ENCODE measurements at places on chromosomes 3 and 15.

DNA sequence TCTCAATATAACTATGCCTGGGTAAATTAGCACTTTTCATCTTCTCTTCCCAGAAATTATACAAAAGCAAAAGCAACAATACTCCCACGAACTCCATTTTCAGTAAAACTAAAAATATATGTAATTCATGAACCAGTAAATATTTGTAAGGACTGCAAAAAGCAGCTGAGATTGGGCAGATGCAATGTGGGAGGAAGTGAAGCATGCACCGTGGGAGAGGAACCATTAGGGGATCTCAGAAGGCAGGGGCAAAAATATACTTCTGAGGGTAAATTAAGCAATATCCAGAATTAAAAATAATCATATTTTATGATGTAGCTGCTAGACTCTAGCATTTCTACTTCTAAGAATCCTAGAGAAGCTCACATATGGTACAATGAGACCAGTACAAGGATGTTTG is 20.2 kb downstream of the CFAP91 start:
- no peak for DNase-seq

DNA sequence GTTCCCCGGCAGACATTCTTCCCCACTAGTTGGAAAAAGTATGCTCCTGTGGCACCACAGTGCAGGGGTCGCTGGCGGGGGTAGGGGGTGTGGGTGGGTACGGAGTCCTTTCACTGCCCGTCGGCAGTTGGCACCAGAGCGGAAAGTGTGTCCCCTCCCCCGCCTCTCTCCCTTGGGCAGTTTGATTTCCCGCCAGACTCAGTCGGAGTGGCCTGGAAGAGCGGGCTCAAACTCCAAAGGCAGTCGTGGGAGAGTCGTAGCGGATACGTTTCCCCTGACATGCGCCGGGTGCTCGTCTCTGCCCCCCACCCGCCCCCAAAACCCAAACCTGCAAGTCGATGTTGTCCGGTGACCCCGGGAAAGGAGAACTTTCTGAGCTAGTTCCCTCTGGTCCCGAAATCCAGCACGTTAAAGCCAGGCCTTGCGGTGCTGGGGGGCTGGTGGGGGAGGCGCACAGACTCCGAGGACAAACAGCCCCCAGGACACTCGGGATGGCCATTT is 4.4 kb upstream of the FOXB1 start:
- DNase-seq, result no peak

DNA sequence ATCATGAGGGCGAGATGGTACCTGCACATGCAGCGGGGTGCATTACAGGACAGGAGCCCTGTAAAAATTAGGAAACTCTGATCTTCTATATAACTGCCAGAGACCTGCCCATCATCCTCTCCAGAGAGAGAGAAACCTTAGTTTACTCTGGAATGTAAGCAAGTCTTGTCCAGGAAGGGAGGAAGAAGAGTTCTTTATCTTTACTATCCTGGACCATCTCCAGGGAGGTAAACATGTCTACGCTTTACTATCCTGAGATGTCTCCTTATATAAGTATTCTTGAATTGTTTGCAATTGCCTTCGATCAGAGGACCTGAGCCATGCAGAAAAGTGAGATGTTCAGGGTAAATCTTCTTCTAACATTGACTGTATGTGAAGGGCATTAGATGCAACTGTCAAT is 12.7 kb upstream of the HACD2 start:
- DNase-seq, result no peak

DNA sequence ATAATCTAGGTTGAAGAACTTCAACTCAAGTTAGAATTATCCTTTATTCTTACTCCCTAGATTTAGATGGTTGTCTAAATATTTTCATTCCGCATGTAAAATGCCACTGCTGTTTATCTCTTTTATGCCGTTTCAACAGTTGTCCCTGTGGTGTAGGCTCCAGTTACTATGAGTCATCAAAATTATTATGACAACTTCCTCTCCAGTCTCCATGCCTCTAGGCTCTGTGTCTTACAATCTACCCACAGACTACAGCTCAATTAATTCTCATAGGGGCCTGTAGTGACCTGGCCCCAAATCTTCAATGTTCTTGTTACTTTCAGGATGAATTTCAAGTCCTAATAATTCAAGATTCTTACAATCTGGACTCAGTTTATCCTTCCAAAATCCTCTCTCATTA is 105.8 kb upstream of the UNC13C start:
- no peak for DNase-seq

GRCh38 chr15:66924889-66925288 is 140.5 kb upstream of the SMAD3 start:
- no peak for DNase-seq

- DNase-seq, result no peak
Observed at GRCh38 chr3:52054661-52055511, 1.5 kb downstream of the DUSP7 start.

DNA sequence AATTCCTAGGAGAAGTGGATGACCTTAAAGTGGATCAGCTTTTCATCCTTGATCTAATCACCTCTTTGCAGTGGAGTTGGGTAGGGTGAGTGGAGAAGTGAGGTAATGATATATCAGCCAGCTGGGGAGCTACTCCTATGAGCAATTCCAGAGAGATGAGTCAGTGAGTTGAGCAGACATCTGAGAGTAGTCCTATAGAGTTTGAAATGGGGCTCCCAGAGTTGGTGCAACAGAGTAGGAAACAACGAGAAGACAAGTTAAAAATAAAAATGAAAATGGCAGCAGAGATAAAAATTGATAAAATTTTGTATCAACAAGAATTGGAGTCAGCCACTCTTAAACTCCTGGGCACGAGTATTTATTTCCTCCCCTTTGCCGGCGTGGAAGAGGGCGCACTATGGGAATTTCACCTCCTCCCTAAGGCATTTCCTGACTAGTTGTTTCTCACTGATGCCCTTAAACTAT is 150.8 kb upstream of the DPH6 start:
- no peak for DNase-seq

DNA sequence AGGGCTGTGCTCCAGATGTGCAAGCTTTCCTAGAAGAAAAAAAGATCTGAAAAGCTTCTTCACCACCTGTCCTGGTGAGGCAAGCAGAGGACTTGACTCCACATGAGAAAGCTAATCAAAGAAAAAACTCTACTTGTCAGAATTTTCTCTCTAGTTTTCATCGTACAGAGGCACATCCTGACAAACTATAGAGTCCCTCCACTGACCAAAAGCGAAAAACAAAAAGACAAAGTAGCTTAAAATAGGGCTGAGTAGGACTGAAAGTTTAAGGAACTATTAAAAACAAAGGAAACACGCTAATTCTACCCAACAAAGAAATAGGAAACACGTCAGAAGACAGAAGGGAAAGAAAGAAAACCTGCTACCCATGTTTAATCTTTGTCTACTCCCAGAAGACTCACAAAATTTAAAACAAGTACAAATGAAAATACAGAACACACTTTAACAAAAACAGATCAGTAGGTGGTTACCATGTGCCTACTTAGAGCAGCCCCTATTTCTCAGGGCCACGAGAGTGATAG is 26.5 kb downstream of the NANOGP8 start:
- DNase-seq, result no peak

GRCh38 chr15:65916041-65916663 is 46.9 kb downstream of the RAB11A start:
- DNase-seq, result no peak

- DNase-seq, result no peak
Observed at GRCh38 chr15:68389936-68390817, 41.8 kb downstream of the ITGA11 start.

GRCh38 chr15:70200511-70201424 is 103.1 kb upstream of the TLE3 start:
- DNase-seq, result no peak

DNA sequence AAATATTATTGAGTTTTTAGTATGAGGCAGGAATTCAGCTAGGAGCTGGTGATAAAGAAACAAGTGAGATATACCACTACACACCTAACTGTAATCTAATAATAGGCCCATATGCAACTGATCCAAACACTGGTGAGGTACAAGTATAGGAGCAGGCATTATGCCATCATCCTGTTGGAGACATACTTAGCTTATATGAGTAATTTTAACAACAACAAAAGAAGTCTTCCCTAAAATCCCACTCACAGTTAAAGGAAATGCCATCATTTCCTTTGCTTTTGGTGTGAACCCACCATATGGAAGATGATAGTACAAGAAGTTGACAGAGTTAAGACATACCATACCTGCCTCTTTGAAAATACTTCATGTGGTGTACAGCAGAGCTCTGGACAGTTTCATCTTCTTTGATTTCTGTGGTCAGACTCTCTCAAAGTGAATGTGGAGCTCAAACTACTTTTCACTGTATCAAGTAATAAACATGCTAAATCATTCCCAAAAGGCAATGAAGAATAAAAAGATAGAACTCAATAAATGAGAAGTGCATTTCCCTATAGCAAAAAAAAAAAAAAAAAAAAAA is 85.5 kb downstream of the CD200R1L start:
- DNase-seq, result no peak

DNA sequence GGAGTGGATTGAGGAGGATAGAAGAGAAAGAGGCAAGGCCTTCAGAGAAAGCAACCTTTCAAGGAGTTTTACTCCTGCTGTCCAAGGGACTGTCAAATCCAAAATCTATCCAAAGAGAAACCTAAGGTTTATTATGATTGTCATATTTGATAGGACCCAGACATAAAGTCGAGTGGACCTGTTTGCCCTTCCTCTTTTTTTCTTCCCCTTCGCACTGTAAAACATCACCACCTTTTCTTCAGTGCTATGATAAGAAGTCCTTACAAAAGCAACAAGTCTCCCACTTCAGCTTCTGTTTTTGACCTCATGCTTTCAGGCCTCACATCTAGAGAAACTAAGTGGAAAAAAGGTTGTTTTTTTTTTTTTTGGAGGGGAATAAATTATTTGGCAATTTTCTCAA is 73.0 kb downstream of the TRPC1 start:
- no peak for DNase-seq

DNA sequence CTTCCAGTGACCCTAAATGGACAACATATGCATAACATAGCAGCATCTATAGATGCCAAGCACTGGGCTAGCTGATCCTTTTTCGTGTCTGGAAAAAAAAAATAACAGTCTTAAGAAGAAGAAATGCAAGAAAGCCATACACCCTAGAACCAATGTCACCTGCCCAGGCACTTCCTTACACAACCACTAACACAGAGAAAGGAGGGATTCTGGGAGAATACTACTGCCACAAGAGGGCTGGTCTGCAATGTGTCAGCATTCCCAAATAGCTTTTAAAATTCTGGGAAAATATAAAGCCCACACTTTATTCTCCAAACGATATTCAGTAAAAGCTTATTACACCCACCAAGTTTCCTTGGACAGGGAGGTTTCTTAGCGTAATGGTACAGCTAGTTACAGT is 271.2 kb downstream of the TBL1XR1 start:
- DNase-seq, result no peak

- DNase-seq, result no peak
Observed at GRCh38 chr3:133276594-133276993, 123.3 kb upstream of the BFSP2 start.

DNA sequence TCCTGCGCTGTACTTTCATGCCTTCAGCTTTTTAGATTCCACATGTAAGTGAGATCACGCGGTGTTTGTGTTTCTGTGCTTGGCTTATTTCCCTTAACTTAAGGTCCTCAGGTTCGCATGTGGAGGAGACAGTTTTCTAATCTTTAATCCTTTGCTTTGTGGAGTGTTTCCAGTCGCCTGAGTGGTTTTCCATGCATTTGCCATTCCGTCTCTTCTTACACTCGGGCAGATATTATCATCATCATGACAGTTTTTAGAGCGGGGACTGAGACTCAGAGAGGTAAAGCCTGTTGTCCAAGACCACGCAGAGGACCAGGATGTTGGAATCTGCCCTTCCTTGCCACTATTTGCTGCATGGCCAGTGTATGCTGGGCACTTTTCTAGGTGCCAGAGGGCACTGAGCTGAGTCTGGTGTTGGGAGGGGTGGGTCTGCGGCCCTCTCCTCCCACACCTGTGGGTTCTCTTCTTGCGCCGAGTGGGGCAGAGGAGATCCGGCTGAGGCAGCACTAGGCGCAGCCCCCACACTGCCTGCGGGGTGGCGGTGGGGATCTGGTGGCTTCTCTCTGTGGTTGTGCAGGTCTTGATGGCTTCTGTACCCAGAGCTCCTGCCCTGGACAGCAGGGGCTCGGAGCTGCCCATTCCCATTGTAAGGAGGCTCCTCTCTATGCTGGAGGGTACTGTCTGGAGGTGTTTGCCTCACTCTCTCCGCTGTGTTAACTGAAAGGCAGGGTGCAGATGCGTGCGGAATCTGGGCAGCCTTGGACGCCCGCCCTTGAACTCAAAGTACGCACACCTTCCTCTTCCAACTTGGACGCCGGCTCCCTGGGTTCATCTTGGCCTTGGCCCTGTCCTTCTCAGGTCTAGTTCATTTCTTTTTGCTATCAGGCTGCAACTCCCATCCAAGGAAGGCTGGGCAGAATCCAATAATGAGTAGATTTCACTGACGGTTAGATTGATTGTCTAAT is 156.0 kb upstream of the RGMA start:
- DNase-seq, result no peak

DNA sequence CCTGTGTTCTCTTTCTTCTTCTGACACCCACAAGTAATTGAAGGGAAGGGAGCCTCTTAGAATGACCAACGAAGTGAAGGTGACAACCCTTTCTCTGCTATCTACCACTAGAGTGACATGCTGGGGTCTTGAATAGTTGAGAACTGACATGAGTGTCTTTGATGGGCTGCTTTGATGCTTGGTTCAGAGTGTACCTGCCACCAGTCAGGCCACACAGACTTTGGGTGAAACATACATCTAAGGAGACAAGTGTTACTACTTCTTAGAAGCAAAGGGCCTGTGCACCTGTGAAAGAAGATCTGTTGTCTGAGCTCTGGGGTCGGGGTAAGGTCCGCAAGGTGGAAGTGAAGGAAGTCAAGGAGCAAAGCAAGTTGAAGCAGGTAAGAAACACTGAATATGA is 1040.7 kb upstream of the CFAP20DC start:
- DNase-seq, result no peak

- DNase-seq, result no peak
Observed at GRCh38 chr3:10187290-10187876, 22.7 kb downstream of the IRAK2 start.

DNA sequence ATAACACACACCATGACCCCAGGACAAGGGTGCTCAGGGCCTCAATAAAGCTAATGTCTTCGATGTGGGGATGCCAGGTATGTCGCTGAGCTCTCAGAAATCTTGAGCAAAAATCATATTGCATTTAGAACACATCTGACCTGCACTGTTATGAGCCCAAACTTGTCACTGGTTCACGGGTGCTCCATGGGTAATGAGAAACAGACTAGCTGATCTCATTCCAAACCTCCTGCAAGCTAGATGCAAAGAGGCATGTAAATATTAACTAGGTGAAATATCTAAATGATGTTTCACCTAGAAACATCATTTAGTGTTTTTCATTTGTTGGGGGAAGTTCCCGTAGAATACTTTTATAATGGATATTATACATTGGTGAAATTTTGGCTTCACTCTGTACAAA is 549.4 kb downstream of the OCA2 start:
- no peak for DNase-seq

- no peak for DNase-seq
Observed at GRCh38 chr3:11495948-11496557, 147.7 kb downstream of the VGLL4 start.

DNA sequence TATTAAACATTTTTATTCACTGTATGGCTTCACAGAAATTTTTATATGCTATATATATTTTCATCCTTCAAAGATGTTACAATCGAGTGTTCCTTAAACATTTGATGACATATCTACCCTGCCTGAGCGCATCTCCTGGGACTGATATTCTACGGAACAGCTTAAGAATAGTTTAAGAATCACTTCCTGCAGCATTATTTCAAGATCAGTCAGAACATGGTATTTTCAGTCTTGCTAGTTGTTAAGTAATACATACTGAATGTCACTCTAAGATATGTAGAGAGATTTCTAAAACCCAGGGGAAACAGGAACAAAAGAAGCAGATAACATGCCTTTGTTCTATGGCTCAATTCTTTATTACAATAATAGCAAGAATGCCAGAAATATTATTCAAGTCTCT is 8.7 kb downstream of the COL8A1 start:
- no peak for DNase-seq

Measured in CD4-positive, alpha-beta T cell treated with Interleukin-10 for 1 hour (primary cell).